NCI-H2029 treated with DMSO at 0.1 percent for 48 hours (cell line): ENCODE measurements at places on chromosomes 6 and 20.

DNA sequence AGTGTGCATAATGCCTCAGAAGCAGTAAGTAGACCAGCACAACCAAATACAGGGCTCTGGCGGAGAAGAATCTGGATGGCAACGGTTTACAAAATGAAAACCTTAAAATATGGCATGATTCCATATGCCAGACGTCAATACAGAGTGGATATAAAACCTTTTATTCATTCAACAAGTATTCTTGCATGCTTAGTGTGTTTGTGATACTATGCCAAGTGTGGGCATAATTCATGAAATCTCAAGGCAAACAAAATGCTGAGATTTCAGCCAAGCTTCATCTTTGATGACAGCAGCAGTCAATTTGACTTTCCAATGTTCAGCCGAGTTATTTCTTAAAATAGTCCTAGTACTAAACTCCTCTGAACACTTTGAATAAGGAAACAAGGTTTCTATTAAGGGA is 119.4 kb downstream of the CD24 start:
- no peak for DNase-seq

DNA sequence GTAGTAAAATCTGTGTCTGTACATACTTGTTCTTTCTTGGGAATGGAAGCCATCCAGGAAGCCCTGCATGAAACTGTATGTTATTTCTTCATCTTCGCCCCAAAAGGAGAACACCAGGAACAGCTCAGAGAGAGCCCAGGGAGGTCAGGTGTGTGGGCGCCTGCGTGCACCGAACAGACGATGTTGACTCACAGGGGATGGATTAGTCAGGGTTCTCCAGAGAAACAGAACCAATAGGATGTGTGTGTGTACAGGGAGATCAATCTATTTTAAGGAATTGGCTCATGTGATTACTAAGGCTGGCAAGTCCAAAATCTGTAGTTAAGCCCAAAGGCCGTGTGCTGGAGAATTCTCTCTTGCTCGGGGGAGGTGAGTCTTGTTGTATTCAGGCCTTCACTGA is 45.7 kb downstream of the RNASET2 start:
- no peak for DNase-seq

DNA sequence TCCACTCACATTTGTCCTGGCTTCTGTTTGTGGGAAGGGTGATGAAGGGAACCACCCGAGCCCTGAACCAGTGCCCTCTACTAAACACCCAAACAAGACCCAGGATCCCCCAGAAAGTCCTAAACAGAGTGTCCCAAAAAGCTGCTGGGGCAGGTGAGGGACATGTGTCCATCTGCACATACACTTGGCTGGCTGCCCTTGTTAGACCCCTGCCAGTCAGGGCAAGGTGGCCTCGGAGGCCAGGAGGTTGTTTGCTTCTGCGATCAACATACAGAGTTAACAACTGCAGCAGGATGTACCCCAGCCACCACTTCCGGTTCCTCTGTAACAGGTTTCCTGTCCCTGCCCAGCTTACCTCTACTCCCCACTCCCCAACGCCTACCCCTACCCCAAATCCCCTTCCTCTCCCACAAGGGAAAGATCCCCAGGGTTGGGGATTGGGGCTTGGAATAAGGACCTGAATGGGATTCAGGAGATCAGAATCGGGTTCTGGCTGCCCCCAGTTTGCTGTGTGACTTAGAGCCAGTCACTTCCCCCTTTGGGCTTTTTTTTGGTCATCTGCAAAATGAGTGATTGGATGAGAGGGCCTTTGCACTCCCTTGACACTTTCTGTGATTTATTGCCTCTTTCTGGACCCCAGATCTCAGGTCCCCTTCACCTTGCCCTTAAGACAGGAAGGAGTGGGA is 13.9 kb downstream of the DEF6 start:
- DNase-seq: no peak

DNA sequence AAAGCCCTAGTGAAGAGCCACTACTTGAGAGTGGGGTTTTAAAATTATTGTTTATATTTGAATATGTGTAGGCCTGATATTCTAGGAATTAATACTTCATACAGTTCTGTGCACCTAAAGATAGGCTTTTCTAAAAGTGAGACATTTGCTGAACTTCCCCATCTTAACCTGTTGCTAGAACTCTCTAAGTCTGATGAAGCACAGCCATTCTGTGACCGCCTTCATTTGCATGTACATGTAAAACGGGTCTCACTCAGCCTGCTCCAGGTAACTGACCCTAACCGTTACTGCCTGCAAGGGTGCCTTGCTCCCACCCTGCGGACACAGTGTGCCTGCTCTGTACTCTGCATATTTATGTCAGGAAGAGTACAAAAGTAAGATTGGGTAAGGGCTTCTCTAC is 44.3 kb upstream of the IRF4 start:
- DNase-seq: no peak

GRCh38 chr6:101011186-101011585 is 130.1 kb upstream of the ASCC3 start:
- peak; percentile 52 for DNase-seq

DNA sequence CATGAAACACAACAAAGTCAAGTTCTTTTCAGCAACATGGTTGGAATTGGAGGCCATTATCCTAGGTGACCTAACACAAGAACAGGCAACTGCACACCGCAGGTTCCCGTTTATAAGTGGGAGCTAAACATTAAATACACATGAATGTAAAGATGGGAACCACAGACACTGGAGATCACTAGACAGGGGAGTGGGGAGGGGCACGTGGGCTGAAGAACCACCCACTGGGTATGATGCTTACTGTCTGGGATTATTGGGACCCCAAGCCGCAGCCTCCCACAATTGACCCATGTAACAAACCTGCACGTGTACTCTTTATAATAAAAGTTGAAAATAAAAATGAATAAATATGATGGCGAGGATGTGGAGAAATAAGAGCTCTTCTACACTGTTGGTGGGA is 8.6 kb upstream of the RAET1G start:
- DNase-seq: no peak

DNA sequence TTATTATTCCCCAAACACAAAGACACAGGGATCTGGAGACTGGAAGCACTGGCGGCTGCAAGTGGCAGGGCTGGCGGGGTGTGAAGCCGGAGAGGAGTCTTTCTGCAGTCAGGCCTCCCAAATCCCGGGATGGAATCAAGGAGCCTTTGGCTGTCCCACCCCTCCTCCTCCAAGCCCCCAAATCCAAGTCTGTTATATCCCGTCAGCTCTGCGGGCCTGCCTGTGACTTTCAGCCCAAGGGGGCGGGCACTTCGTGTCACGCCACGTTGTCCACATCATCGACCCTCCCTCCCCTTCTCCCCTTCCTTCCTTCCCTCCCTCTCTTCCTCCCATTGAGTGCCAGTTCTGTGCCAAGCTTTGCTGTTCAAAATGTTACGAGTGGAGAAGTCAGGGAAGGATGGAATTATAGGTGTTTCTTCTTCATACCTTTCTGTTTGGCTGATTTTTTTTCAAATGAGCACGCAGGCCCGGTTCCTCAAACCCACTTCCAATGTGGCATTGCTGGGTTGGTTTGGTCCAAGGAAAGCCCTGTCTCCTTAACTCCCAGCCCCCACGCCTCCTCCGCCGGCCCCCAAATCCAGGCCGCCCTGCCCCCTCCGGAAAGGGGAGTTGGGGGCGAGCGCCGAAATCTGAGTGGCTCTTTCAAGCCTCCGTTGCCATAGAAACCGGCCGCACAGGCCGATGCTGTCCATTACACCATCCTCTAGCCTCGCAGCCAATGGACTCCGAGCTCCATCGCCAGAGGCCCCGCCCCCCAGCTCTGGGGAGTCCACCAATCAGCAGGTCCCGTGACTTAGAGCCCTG is 12.7 kb downstream of the ZCCHC3 start:
- DNase-seq: peak; percentile 90

- DNase-seq: no peak
Observed at GRCh38 chr6:162710419-162710818, 17.1 kb downstream of the PRKN start.

- DNase-seq: no peak
Observed at GRCh38 chr20:47710665-47711045, 74.6 kb downstream of the SULF2 start.

GRCh38 chr6:170018422-170018935 is 267.1 kb downstream of the ERMARD start:
- DNase-seq: no peak

DNA sequence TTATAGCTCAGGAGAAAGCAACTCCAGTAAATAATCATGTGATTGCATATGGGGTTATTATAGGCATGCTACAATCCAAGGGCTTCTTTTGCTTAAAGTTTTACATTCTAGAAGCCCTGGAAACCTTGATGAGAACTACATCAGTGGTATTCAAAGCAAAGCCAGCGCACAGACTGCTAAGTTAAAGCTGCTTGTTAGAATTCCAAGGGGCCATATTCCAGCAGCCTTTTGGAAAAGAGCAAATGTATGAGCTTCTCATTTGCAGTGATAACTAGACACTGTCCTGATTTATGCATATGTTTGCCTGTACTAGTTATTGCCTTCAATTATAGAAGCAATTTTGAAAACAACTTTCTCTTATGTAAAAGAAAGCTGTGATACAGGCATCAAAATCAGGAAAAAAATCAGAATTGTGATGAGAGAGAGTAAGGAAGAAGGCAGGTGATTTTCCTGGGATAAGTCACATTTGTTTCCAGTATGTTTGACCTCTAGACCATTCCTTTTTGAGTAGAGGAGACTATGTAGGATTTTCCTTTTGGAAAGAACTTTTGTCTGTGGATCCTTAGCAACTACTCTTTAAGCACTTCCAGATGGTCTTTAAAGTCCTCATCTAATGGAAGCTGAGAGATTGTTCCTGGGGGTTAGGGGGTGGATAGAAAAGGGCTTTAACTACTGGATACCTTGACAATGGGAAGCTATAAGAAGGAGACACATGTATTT is 159.2 kb downstream of the PLCB4 start:
- no peak for DNase-seq

- no peak for DNase-seq
Observed at GRCh38 chr6:129966125-129966524, 52.3 kb upstream of the L3MBTL3 start.

GRCh38 chr6:37495244-37495934 is 4.3 kb downstream of the CCDC167 start:
- DNase-seq: peak; percentile 78

DNA sequence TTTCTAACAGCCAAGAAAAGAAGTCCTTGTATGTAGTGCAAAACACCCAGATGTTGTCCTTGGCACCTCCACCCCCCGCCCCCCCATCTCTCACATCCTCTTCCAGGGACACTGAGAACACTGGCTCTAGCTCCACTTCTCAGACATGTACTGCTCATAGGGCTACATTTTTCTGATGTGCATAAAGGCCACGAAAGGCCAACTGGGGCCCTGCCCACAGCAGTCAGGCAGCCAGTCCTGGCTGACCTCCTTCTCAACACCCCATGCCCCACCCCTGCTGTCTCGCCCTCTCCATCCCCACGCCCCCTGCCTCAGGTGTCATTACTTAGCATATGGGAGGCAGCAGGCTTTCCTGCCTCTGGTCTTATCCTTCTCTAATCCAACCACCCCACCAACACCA is 11.3 kb downstream of the GABRR1 start:
- no peak for DNase-seq

GRCh38 chr6:75931011-75931680 is 141.3 kb downstream of the IMPG1 start:
- no peak for DNase-seq

GRCh38 chr20:44785768-44786167 is 24.6 kb downstream of the RIMS4 start:
- DNase-seq: no peak

- no peak for DNase-seq
Observed at GRCh38 chr6:10323018-10323417, 91.9 kb downstream of the TFAP2A start.

GRCh38 chr6:14888575-14889000 is 357.3 kb upstream of the JARID2 start:
- DNase-seq: no peak

- DNase-seq: no peak
Observed at GRCh38 chr6:2542101-2542857, 208.4 kb downstream of the MYLK4 start.

DNA sequence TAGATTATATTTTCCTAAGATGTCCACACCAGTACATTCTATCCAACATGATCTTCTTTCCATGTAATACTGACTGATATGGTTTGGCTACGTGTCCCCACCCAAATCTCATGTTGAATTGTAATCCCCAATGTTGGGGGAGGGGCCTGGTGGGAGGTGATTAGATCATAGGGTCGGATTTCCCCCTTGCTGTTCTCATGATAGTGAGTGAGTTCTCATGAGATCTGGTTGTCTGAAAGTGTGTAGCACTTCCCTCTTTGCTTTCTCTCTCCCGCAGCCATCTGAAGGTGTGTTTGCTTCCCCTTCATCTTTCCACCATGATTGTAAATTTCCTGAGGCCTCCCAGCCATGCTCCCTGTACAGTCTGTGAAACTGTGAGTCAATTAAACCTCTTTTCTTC is 12.2 kb upstream of the HBS1L start:
- DNase-seq: no peak

DNA sequence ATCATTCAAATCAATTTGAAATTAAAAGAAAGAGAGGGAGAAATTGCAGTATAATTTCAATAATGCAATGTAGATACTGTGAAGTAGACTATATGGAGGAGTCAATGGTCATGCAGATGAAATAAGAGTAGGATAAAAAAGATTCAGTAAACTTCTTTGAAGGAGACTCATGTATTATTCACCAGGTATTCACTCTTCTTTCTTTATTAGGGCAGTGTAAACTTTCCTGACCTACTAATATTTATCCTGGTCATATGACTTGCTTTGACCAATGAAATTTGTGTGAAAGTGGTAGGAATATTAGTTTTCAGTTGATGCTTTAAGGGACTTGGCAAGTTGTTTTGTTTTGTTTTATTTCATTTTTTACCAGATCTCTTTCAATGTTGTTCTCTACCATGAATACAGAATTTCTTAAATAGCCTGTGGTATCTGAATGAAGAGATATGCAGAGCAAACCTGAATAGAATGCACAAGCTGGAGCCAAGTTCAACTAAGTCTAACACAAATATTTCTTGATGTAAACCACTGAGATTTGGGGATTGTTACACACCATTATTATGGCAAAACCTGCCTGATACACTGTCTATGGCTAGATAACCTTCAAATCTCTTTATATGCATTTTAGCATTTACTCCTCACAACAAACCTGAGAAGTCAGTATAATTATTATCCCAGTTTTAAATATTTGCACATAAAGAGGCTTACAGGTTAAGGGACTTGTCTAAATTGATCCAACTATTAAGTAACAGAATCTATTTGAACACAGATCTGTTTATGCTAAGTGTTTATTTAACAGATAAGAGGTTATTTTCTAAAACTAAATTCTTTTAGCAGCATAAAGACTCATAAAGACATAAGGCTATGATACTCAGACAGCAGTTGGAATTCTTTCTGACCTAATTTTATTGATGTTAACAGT is 311.2 kb downstream of the PKHD1 start:
- DNase-seq: no peak

GRCh38 chr6:151229401-151230276 is 10.1 kb upstream of the AKAP12 start:
- DNase-seq: no peak

GRCh38 chr20:60254901-60255411 is 296.7 kb downstream of the CDH26 start:
- peak; percentile 60 for DNase-seq

DNA sequence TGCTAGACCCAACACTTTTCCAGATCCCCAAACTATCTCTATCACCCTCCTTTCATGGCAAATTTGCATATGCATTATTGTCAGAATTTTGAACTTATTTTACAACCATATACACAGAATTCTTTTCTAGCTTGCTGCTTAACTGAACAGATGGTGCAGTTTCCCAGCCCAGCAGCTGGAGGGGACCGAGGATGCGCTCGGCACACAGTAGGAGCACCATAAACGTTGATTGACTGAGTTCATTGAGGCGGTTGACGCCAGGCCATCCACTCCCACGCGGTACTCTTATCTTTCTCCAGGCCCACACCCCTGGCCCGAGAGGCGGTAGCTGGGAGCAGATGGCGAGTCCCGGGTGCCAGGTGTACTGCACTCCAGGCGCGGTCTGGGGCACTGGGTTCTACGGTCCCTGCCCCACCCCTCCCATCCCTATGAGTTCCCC is 6.8 kb upstream of the SOX4 start:
- no peak for DNase-seq
